Retinal pigment epithelial cell (primary cell): ENCODE measurements at places on chromosomes 12 and 14.

- no peak for DNase-seq
Observed at GRCh38 chr14:30573966-30574365, 15.0 kb downstream of the G2E3 start.

DNA sequence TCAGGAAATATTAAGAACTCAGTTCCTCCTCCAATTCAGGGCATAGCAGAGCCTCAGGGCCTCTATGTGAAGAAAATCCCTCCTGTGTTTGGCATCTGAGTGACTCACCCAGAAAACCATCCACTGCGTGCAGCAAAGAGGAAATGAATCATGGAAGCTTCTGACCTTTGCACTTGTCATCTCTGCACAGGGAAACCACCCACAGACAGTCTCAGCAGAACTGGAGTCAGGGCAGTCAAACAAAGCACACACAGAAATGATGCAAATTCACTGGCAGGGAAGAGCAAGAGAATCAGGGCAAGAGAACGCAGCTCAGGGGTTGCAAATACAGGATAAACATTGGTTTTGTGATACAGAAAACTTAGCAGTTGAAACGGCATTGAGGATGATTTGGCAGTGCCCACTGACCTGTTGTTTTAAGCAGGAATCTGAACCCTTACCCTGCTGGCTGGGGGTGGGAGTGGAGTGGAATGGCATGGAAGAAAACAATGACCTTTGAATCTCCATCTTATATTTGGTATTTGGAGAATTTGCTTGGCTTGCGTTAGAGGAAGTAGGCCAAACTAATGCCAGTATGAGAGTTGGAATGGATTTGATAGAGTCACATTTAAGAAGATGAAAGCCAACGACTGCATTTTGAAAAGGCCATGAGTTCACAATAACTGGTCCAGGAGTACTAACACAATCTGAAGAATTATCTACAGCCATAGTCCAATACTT, 53.5 kb downstream of the PHLDA1 start:
- DNase-seq: peak; percentile 98

GRCh38 chr12:131793243-131794022, 34.8 kb upstream of the MMP17 start:
- DNase-seq: no peak

DNA sequence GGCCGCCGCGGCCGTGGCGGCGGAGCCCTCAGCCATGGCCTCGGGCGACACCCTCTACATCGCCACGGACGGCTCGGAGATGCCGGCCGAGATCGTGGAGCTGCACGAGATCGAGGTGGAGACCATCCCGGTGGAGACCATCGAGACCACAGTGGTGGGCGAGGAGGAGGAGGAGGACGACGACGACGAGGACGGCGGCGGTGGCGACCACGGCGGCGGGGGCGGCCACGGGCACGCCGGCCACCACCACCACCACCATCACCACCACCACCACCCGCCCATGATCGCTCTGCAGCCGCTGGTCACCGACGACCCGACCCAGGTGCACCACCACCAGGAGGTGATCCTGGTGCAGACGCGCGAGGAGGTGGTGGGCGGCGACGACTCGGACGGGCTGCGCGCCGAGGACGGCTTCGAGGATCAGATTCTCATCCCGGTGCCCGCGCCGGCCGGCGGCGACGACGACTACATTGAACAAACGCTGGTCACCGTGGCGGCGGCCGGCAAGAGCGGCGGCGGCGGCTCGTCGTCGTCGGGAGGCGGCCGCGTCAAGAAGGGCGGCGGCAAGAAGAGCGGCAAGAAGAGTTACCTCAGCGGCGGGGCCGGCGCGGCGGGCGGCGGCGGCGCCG, 381 bp downstream of the YY1 start:
- no peak for DNase-seq

DNA sequence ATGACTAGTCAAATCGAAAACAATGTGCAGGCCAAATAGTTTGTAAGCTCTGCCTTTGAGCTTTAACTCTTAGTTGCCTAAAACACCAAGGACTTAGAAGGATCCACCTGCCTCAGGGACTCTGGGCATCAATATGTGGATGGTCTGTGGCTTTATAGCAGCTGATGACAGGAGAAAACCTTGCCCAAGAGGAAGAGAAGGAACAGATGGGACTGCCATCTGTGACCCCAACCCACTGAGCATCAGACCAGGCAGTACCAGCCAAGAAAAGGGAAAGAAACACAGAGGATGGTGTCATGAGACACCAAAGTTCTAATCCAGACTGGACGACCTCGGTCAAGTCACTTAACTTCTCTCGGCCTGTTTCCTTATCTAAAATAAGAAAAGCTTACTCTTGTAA, 12.7 kb downstream of the TGFB3 start:
- no peak for DNase-seq
